Activated naive CD8-positive, alpha-beta T cell treated with anti-CD3 and anti-CD28 coated beads for 36 hours (primary cell): ENCODE measurements at places on chromosomes 3 and 15. TPM values are rescaled to one million over a fixed set of nuclear protein-coding genes. Genes with fewer than 3 reads are reported as not detected.

Gene AMOTL2
- not detected for total RNA-seq

Gene TPM1
- total RNA-seq: 5.1 TPM

Gene ZKSCAN7
- 4.5 TPM for total RNA-seq

Gene ANXA2
- 44.8 TPM for total RNA-seq

Gene TTLL13
- total RNA-seq: 0.41 TPM

Gene CNOT10
- total RNA-seq: 70.1 TPM

Gene FNDC3B
- total RNA-seq: 11.6 TPM

Gene WDR49
- total RNA-seq: 0.31 TPM

Gene GLDN
- not detected for total RNA-seq

Gene MYH15
- 0.14 TPM for total RNA-seq

Gene MESP2
- not detected for total RNA-seq

Gene GOLGA8T
- not detected for total RNA-seq

Gene NEDD4
- total RNA-seq: 15.4 TPM

Gene GPR27
- total RNA-seq: 0.68 TPM

Gene NOX5
- not detected for total RNA-seq

Gene CCR3
- total RNA-seq: not detected

Gene COL6A5
- not detected for total RNA-seq

Gene SLC12A8
- 1.9 TPM for total RNA-seq
